ENCODE measurements at places on chromosomes 1 and 21. TPM values are rescaled to one million over a fixed set of nuclear protein-coding genes. Genes with fewer than 3 reads are reported as not detected.

DNAH14 gene
- total RNA-seq = 17.0 TPM

RNF11 gene
- 77.6 TPM for total RNA-seq

SF3B4 gene
- 20.0 TPM for total RNA-seq

KCNA10 gene
- not detected for total RNA-seq

FAAH gene
- 0.97 TPM for total RNA-seq

RAB42 gene
- total RNA-seq = 1.5 TPM

IL24 gene
- not detected for total RNA-seq

IPO9 gene
- total RNA-seq = 28.2 TPM

MATN1 gene
- not detected for total RNA-seq

FOXD2 gene
- 0.18 TPM for total RNA-seq

TPTE gene
- not detected for total RNA-seq

NUAK2 gene
- total RNA-seq = 17.7 TPM

SAMD13 gene
- total RNA-seq = 1.5 TPM

CNR2 gene
- not detected for total RNA-seq

Data from glomerular endothelial cell (primary cell).